SJCRH30 (cell line): ENCODE measurements at places on chromosomes 1 and 21. TPM values are rescaled to one million over a fixed set of nuclear protein-coding genes. Genes with fewer than 3 reads are reported as not detected.

The PLA2G2E gene
- total RNA-seq, result not detected in 2 replicates

The MTR gene
- 32.1 and 35.4 TPM in 2 replicates for total RNA-seq

The PTPRC gene
- not detected in 2 replicates for total RNA-seq

The NTMT2 gene
- not detected in 2 replicates for total RNA-seq

The IL10 gene
- total RNA-seq, result 0.16 TPM in 1 of 2 replicates, not detected in the other
